Stimulated activated CD8-positive, alpha-beta memory T cell treated with anti-CD3 and anti-CD28 coated beads, Interleukin-7, amount 100 ng/mL, for 24 hours (primary cell): ENCODE measurements at places on chromosomes 6 and 20.

- no peak for DNase-seq
Observed at GRCh38 chr20:8693709-8694108, 375.2 kb upstream of the PLCB4 start.

- no peak for DNase-seq
Observed at GRCh38 chr6:143370812-143371370, 79.6 kb downstream of the ADAT2 start.

- DNase-seq = no peak
Observed at GRCh38 chr20:13397300-13397724, 176.2 kb downstream of the ISM1 start.

- DNase-seq = no peak
Observed at GRCh38 chr6:36246506-36247268, 23.2 kb upstream of the PNPLA1 start.

DNA sequence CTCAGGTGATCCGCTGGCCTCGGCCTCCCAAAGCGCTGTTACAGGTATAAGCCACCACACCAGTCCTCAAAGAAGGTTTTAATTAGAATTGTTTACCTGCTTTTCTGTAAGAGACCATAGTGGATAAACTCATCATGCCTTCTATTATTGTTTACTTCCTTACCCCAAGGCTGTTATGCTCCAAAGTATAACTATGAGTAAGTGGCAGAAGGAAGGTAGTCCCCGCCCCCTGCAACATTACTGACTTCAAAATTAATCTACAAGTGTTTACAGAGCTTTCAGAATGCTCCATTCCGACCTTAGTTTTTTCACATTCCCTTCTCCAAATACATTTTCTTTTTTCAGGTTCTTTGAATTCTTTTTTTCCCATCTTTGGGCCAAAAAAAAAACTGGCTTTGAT is 480.5 kb upstream of the NOX3 start:
- DNase-seq = no peak
